Activated T-cell treated with anti-CD3 and anti-CD28 coated beads, Interleukin-2, amount 50 U/mL, for 4 hours (primary cell): ENCODE measurements at places on chromosomes 7 and 10.

DNA sequence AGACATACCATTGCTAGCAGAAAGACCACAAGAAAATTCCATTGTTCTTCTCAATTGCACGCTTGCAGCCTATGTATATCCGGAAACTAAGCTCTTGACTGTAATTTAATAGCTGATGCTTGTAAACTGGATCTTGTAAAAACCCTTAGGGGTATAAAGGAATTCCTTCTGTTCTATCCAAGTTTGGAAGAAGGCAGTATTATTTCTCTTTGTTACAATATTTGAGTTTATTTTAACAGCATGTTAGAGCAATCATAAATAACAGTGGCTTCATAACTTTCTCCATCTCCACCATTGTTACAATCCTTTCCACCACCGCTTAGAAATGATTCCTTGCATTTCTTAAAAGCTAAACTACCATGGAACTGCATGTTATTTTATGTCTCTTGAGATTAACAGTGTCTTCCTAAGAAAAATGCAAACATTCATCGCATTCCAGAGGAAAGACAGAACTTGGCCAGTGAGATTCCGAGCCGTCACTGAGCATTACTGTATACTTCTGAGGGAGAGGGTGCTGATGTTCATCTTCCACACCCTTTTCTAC is 92.5 kb downstream of the TRIL start:
- DNase-seq, result no peak

DNA sequence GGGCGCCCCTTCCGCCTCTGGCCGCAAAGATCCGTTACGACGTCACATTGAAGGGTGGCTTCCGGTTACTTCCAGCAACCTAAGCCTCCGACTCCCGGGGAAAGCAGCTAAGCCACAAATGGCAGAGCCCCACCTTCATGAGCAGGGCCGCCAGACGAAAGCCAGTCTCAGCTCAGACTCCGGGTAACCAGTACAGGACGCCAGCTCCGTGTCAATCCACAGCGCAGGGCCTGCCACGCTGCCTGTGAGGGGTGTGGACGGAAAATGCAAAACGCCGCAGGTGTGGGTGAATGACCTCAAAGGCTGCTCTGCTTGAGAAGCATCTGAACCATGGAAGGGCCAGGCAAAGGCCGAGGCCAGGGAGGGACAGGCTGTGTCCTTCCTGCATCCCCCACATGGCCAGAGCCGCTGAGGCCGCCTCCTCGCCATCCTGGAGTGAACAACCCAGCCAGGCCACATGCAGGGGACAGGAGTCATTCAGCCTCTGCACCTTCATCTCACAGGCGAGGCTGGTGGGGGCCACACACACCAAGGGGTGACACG is 53.5 kb upstream of the PPP2R2D start:
- no peak for DNase-seq

GRCh38 chr7:41771717-41772116 is 68.8 kb upstream of the INHBA start:
- no peak for DNase-seq

DNA sequence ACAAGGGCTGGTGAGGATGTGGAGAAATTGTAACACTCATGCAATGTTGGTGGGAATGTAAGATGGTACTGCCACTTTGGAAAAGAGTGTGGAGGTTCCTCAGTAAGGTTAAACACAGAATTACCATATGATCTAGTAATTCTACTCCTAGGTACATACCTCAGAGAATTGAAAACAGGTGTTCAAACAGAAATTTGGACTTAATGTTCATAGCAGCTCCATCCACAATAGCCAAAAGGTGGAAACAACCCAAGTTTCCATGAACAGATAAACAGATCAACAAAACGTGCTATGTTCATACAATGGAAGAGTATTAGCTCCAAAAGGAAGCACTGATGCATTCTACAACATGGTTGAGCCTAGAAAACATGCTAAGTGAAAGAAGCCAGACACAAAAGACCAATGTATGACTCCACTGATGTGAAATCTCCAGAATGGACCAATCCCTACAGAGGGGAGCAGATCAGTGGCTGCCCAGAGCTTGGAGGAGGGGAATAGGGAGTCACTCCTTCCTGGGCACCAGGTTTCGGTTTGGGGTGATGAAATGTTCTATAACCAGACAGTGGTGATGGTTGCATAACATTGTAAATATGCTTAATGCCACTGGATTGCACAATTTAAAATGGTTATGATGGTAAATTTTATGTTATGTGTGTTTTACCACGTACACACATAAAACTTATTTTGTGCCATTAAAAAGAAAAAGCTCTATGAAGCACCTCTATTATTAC is 5.7 kb upstream of the WDR86 start:
- DNase-seq, result no peak

- no peak for DNase-seq
Measured at GRCh38 chr7:148442933-148443332, 147.6 kb upstream of the C7orf33 start.

DNA sequence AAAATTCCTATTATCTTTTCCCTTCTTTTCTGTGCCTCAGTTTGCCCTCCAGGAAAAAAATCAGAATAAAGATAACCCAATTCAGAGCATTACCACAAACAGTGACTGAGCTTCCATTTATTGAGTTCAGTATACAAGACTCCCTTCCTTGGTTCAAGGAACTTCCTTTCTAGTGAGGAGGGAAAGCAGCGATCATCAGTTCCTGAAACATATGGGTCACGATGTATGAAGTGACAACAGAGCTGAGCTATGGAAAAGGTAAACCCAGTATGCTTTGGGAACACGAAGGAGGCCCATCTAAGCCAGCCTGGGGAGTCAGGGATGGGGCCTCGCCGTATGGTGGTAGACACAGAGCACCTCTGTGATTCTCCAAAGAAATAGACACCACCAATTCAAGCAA is 15.8 kb downstream of the C10orf71 start:
- no peak for DNase-seq

- DNase-seq, result no peak
Measured at GRCh38 chr7:103640031-103640779, 194.2 kb upstream of the SLC26A5 start.

DNA sequence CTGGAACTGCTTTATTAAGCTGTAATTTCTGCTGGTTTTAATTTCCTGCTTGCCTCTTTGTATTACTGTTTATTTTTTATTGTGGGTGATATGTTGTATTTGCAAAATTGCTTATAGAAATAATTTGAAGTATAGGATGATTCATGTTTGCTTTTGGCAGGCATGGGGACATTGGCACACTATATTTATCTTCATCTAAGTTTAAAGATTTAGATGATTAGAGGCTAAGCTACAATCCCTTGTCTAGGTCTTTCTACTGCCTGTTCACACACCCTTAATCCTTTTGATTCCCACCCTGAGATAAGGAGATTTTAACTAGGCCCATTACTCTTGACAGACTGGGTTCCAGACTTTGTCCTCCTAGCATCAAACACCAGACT is 182.8 kb upstream of the KAT6B start:
- DNase-seq, result no peak

DNA sequence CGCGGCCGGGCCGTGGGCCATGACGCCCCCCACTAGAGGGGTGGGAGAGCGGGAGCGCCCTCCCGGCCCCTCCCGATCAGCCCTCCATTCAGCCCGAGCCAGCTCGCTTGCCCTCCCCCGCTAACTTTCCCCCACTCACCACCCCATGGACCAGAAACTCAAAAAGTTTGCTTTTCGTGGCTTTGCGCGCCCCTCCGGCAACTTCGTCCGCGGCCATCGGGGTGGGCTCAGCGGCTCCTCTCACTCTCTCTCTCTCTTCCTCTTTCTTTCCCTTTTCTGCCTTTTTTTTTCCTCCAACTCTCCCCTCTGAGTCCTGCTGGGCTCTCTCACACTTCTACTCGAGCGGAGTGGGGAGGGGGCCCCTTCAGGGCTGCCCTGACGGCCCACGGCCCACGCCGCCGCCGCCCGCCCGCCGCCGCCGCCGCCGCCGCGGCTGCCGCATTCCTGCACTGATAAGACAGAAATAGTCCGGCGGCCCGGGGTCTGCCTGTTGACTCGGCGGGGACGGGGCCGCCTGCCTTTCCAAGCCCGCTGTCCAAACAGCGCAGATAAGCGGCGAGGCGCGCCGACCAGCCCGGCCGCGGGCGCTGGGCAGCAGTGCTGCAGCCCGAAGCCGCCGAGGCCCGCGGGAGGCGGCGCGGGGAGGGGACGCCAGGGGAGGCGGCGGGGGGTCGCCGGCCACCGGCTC is at the start of gene SMARCD3:
SMARCD3 (minus strand) TSS at position 349 of the 688 bp plus-strand sequence; CDS start at position 217, 132 bp downstream.
- DNase-seq, result peak; percentile 40

GRCh38 chr7:72161534-72161933 is 250.6 kb downstream of the CALN1 start:
- DNase-seq, result no peak

GRCh38 chr7:26293569-26294308 is 2.1 kb downstream of the SNX10 start:
- DNase-seq, result peak; percentile 50

DNA sequence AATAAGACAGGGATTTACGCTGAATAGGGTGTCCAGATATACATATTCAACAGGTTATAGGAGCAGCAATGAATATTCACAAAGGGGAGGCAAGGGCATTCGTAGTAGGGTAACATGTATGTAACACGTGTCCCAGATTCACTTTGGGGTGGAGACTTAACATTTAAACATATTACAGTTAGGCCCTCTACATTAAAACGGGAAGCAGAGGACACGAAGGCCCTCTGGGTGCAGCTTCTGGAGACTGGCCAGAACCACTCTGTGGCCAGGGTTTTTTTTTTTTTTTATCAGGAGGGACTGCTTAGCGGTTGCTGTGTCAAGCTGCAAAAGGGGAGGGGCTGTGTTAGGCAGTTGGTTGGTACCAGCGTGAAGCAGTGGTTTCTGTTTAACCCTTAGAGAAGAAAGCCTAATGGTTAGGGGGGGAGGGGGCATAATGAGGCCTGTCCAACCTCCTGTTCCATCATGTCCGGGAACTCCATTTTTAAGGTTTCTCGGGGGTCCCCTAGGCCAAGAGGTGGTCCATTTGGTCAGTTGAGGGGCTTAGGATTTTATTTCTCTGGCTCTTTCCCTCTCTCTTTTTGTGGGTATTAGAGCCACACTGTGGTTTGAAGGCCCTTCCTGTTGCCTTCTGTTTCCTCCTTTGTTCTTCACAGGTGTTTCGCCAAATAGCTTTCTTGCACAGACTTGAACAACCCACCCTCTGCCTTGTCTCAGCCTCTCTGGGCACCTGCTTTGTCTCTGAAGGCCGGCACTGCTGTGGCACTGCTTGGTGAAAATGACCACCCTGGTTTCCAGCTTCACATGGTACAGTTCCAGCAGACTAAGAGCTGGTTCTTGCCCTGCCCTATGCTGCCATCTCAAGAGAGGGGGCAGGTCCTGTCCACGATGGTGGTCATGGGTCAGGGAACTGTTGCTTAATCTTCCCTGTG is 26.4 kb downstream of the PRF1 start:
- DNase-seq, result no peak

DNA sequence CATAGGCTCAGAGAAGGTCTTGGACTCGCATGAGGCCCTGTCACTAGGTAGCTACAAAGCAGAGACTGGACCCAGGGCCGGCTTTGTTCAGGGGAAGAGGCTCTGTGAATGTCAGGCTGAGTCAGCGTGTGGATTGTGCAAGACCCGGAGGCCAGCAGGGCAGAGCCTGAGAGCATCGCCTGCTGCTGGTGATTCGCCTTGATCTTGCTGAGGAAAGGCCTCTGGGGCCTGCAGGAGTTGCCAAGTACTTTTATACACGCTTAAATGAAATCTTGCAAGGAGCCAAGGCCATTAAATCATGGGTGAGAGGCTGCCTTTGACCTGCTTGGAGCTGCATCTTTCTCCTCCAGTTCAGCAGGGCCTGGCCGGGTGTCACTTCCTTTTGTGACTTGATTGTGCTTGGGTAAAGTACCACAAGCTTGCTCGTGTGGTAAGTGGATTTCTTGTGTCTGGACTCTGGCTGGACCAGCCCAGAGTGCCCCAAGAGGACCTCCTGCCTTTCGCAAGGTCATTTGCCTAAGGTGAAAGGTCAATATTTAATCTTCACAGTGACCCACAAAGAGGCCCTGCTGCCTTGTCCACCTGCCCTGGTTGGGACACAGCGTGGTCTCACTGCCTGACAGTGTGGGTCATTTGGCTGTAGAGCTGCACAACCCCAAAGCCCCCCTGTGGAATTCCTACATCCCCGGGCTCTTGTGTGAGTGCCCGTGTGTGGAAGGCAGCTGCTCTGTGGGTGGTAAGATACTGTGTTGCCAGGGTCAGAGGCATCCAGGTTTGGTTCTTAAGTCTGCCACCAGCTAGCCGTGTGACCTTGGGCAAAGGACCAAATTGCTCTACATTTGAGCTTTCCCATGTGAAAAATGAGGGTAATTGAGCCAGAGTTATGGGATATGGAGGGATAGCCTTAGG is 38.6 kb upstream of the SH2D4B start:
- peak; percentile 54 for DNase-seq

GRCh38 chr10:104734433-104734832 is 93.3 kb downstream of the SORCS3 start:
- DNase-seq, result no peak

- DNase-seq, result no peak
Measured at GRCh38 chr10:130576427-130576826, 440.2 kb downstream of the GLRX3 start.

DNA sequence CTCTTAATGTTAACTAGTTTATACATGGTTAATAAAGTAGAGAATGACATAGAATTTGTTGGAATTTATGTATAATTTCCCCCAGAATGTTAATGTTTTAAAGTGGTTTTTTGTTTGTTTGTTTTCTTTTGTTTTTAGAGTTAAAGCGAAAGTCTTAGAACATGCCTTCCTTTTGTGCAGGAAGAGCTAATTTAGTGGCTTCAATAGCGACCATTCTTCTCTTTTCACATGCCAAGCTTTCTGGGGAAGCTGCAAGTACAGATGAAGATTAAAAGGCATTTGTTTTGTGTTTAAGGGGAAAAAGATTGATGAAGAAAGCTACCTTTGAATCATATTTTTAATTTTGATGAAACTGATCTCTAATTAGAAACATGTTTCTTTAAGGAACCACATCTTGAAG is 256.3 kb upstream of the CSTF2T start:
- no peak for DNase-seq

DNA sequence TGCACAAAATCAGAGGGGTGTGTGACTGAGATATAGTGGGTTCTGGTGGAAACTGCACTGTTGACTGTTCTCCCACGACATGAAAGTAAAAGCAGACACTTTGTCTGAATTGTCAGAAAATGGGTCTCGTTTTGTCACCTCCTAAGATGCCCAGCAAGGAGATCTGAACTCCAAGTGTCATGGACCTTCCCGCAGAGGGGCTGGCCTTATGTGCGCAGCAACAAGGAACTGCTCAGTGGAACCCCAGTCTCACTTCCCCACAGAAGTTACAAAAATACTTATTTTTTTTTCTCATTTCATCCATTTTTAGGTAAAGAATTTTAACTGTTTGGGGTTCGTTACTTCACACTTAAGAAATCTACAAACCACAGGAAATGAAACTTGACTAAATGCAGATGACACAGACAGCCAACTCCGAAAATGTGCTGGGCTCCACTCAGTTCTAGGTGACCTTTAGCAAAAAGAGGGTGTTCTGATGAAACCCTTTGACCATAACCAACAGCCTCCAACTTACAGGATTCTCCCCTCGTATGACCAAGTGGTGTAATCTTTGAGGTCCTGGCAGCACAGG is 115.0 kb downstream of the FAM107B start:
- DNase-seq, result peak; percentile 11

GRCh38 chr7:27684491-27684890 is 21.8 kb upstream of the HIBADH start:
- DNase-seq, result no peak

GRCh38 chr10:45378914-45379726 is 5.1 kb downstream of the ALOX5 start:
- DNase-seq, result no peak
